ENCODE measurements at places on chromosomes 1 and 21.

- DNase-seq: no peak
These were observed 12.3 kb upstream of the GSTM4 start for GRCh38 chr1:109643385-109644230.

GRCh38 chr1:155973723-155974122, 4.6 kb downstream of the ARHGEF2 start:
- DNase-seq: no peak

GRCh38 chr1:217059401-217059800, 336.2 kb upstream of the ESRRG start:
- DNase-seq: no peak

- no peak for DNase-seq
These were observed 166.6 kb downstream of the CYYR1 start for GRCh38 chr21:26406526-26406925.

DNA sequence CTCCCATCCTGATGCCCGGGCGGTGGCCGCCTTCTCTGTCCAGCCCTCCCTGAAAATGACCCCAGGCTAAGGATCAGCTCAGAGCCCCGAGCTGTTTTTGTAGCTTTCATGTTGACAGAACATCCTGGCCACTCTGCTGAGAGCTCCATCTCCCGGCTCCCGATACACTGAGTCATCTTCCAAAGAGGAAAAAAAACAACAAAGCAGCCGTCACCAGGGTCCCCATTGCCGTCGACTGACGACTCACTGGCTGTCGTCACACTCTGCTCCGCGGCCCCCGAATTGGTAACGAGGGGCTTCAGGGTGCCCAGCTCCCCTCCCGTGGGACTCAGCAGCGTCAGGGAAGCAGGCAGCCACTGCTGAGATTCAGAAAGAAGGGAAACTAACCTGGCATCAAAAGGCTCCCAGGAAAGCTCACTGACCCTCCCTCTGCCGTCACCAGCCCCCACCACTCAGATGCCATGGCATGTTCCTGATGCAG, 67.2 kb downstream of the CD46 start:
- DNase-seq: no peak

DNA sequence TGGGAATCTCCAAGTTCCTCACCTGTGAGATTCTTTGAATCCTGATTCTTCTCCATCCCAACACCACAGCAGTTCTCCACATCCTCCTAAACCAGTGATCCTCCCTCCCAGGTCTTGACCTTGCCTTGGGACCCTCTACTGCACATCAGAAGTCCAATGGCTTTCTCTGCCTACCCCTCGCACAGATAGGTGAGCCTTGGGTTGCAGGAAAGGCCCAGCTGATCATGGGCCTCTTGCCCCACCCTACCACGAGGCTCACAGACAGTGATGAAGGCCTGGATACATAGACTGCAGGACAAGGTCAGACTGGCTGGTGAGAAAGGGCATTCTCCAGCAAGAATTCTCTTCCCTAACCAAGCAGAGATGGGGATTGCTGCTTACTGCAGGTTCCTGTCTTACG, 825 bp downstream of the FABP3 start:
- no peak for DNase-seq

DNA sequence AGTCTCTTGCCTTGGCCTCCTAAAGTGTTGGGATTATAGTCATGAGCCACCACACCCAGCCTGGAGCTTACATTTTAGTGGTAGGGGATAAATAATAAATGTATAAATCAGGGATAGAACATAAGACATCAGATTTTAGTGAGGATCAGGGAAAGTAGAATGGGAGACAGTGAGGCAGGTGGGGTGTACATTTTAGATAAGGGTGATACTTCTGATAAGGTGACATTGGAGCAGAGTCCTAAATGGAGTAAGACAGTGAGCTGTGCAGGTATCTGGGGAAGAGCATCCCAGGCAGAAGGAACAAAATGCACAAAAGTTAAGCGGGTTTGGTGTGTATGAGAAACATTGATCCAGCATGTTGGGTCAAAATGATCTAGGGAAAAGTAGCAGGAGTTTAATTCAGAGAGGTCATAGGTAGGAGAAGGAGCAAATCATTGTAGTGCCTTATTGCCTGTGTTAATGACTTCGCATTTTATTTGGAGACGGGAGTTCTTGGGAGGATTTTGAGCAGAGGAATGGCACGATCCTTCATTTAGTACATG, 11.1 kb downstream of the EPB41 start:
- DNase-seq: no peak

DNA sequence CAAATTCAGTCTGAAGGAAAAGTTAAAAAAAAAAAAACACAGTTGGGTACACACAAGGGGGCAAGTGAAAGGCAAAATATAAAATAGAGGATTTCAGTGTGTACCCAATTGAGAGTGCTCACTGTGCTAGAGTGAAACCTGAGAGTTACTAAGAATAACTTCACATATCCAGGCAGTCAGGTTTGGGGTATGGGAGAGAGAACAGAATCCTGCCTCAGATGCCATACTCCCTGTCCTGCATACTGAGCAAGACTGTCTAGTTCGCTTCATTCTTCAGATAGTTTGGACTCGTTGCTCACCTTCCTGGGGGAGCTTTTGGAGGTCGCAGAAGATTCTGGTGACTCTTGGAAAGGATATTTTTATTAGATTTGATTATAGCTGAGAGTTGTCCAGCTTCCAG, 20.4 kb downstream of the CEP85 start:
- no peak for DNase-seq

- no peak for DNase-seq
These were observed 3.9 kb upstream of the TP53BP2 start for GRCh38 chr1:223849352-223850254.

DNA sequence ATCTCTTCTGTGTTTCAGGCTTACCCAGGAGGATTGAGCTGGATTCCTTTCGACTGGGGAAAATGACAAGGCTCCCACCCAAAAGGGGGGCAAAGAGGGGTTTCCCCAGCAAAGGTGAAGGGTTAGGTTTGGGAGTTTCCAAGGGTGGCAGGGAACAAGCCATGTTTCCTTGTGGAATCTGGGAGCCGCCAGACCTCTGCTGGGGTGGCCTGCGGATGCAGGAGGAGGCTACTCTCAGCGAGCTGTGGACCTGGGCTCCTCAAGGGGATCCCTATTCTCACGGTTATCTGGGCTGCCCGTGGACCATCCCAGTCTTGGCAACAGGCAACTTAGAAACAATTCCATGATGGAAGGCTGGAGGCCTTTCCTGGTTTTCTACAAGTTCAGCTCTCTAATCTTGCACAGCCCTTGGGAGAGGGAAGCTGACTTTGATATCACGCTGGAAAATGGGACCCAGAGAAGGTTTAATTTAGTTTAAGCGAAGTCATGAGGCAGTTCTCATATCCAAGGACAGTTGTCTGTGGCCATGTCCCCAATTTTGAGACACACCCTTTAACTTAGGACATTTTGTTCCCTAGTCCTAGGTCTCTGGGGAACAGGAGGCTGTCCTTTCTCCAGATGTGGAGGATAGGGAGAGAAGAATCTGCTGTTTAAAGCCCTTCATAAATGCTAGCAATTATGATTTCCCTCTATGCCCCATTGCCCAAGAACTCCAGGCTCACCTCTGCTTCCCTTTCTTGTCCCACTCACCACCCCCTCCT, 24.7 kb upstream of the STUM start:
- no peak for DNase-seq

GRCh38 chr1:68015971-68016370, 34.5 kb downstream of the DIRAS3 start:
- no peak for DNase-seq

DNA sequence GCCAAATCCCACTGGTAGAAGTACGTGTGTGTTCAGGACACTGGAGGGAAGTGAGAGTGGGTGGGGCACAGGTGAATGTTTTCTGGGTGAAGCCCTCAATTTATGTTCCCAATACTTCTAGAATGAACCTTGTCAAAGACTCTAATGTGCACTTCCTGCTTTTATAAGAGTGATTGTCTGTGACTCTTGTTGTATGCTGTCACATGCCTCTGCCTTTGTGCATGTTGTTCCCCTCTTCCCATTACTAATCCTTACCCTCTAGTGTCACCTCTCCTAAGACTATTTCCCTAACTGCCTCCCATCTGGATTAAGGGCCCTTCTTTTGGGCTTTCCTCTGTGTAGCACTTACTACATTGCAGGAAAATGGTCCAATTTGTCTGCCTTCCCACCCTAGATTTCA, 2.5 kb upstream of the LINGO4 start:
- DNase-seq: no peak

DNA sequence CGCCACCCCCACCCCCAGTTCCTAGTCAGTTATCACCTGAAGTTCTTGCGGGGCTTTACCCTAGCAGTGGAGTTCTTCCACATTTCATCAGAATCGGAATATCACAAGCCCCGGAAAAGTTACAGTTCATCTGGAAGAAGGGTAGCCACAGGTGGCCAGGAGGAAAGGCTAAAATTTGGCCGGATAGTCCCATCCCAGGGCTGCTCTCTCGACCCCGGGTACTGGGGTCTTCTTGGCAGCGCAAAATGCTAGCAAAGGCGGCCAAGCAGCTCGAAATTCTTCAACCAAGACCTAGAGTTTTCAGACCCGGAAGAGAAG, 7.9 kb downstream of the HLX start:
- no peak for DNase-seq

DNA sequence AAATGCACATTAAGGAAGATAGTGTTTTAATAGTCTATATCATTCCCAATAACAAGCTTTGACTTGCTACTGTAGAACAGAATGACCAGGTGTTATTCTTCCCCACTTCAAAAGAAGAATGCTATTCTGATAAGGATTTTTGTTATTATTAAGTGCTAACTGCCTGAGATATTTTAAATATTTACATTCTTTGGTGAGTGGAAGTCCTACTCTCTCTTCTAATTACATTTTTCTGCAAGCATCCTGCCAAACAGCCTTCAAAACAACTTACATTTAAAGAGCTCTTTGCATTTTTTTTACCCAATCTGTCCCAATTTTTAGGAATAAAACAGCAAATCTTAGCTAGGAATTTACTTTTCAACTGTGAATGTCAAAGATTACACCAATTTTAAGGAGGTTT, 23.5 kb upstream of the SYDE2 start:
- DNase-seq: no peak

- DNase-seq: no peak
These were observed 62.3 kb downstream of the GRIK3 start for GRCh38 chr1:36971852-36972618.

GRCh38 chr1:153545067-153546055, at the start of gene S100A4:
Gene S100A4, minus strand, starts transcription at chr1:153545806. Its CDS starts 1,012 bp downstream, at chr1:153544794.
- DNase-seq: peak; percentile 84

- no peak for DNase-seq
These were observed 17.7 kb downstream of the NPHS2 start for GRCh38 chr1:179558078-179558477.

DNA sequence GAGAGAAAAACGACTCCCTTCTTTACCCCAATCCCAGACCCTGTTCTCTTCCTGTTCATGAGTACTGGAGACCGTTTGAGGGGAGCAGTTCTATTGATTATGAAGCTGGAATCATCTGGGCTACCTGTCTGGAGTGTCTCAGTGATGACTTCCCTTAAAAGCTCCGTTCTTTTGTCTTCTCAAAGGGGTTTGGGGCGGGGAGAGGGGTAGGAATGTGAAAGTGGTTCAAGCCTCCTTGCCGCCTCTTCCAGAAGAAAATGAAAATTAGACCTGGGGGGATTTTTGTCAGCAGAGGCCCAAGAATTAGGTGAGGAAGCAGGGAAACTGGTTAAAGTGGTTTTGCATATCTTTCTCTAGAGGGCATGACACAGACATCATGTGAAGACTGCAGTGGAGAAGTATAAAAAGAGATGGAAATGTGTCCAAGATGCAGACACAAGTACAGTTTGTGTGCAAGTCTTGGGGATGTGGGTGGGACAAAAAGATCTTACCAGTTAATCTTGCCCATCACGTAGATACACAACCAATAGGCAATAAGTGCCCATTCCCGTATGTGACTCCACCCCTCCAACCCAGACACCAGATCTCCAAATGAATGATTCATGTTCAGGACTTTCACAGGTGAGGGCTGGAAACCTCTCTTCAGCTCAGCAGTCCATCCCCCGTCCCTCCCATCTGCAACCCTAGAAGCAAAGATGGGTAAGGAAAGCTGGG, 470 bp upstream of the MTMR11 start:
- peak; percentile 42 for DNase-seq

Measured in retinal pigment epithelial cell (primary cell).